ENCODE measurements at places on chromosomes 6 and 20. TPM values are rescaled to one million over a fixed set of nuclear protein-coding genes. Genes with fewer than 3 reads are reported as not detected.

Gene MACROD2
- total RNA-seq = not detected

- DNase-seq = no peak
Measured at GRCh38 chr6:46233129-46233528, 62.3 kb upstream of the ENPP5 start.

Gene EPPIN
- not detected for total RNA-seq

Gene FERMT1
- not detected for total RNA-seq

DNA sequence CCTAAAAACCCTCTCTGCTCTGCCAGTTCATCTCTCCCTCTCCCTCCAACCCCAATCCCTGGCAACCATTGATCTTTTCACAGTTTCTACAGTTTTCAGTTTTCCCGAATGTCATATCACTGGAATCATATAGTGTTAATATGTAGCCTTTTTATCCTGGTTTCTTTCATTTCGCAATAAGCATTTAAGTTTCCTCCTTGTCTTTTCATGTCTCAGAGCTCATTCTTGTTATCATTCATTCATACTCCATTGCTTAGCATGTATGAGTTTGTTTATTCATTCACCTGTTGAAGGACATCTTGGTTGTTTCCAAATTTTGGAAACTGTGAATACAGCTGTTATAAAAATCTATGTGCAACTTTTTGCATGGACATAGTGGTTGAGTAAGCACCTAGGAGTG is 5.5 kb upstream of the PCMTD2 start:
- no peak for DNase-seq

Gene TSPYL4
- 40.2 TPM for total RNA-seq

Gene FNDC1
- total RNA-seq = not detected

Gene SLA2
- total RNA-seq = 39.4 TPM

GRCh38 chr20:46943861-46944591 is 49.4 kb downstream of the EYA2 start:
- no peak for DNase-seq

Data from CD4-positive, CD25-positive, alpha-beta regulatory T cell (primary cell).